ENCODE measurements at places on chromosomes 5 and 9. TPM values are rescaled to one million over a fixed set of nuclear protein-coding genes. Genes with fewer than 3 reads are reported as not detected.

CCNO gene
- total RNA-seq: 3.3 TPM

MCC gene
- total RNA-seq: 42.9 TPM

GMCL2 gene
- total RNA-seq: not detected

SCGB3A2 gene
- total RNA-seq: not detected

MYMK gene
- total RNA-seq: not detected

ELOVL7 gene
- total RNA-seq: 27.3 TPM

SERF1A gene
- 14.4 TPM for total RNA-seq

FAM169A gene
- 6.9 TPM for total RNA-seq

CFAP77 gene
- not detected for total RNA-seq

MELK gene
- 6.3 TPM for total RNA-seq

OR1Q1 gene
- not detected for total RNA-seq

RORB gene
- total RNA-seq: not detected

PFDN1 gene
- total RNA-seq: 107 TPM

FAXDC2 gene
- total RNA-seq: not detected

STC2 gene
- total RNA-seq: 41.0 TPM

SPTAN1 gene
- 206 TPM for total RNA-seq

DNA sequence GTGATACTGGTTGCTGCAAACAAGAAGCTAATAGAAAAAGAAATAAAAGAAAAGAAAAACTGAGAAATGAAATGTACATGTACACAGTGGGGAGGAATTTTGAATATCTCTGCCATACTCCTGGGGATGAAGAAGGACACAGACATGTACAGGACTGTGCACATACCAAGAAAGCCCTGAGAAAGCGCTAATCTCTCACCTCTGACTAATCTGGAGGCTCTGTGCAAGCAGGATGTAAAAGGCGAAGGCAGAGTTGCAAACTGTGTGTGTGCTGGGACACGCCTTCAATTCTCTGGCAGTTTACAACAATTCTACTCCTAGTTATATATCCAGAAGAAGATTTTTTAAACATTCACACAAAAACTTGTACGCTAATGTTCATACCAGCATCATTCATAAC lies 211.4 kb downstream of the KIAA0825 start:
- peak; percentile 6 for DNase-seq

DNA sequence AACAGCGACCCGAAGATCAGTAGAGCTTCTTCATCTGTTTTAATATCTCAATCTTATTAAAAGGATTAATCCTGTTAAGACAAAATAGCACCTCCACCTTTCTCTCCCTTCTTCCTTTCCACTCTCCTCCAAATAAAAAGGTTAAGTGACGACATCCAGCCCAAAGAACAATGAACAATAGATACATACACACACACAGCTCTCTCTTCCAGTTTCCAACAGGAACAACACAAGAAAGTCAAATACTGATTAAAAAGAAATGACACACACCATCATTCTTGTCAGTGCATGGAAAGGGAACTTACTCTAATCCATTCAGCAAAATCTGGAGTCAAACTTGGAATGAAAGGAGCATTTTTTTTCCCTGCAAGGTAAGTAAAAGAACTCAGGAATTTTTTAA lies 2.8 kb downstream of the ARL15 start:
- no peak for DNase-seq

DNA sequence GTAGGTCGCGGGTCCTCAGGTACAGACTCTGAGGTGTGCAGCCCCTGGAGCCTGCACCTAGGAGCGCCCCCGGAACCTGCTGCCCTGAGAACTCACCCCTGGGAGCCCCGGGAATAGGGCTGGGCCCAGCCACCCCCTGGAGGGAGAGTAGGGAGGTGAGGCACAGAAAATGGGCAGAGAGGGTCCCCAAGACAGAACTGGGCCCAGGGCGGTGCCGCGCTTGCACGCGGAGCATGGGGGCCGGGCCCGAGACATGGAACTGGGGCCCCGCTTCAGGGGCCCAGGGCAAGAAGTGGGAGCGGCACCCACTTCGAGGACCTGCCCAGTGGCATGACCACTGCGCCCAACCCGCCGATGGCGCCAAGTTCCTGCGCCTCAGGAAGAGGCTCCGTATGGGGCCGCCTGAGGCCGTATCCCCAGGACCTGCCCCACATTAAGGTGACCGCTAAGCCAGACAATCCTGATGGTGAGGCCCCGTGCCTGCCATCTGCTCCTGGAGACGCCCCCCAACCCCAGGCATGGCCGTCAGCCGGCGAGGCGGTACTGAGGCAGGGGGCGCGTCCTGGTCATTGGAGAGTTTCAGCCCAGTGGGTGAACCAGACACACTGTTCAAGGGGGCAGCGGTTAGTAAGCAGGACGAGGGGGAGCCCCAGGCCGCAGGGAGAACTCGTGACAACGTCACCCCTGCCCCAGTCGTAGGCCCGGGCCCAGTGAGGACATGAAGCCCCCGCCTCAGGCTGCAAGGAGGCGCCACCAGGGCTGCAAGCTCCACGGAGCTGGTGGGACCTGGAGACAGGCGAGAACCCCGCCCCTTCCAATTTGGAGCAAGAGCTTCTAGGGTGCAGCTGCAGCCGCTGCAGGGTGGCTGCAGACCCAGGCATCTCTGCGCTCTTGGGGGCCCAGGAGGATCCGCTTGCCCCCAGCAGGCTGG lies 89.5 kb upstream of the PUM3 start:
- DNase-seq: no peak

GRCh38 chr5:138883211-138883610 lies 8.1 kb upstream of the LRRTM2 start:
- DNase-seq: peak; percentile 19

DNA sequence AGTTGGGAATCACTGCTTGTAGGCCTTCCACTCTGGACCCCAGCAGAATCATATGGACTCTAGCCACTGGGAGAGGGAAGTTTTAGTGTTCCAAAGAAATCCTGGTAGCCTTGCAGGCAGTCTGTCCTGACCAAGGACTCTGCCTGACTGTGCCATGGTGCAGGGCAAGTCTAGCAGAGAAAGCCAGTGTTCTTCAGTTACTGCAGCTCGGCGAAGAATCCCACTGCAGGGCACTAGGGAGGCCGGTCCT lies 20.3 kb upstream of the MATR3 start:
- DNase-seq: no peak

DNA sequence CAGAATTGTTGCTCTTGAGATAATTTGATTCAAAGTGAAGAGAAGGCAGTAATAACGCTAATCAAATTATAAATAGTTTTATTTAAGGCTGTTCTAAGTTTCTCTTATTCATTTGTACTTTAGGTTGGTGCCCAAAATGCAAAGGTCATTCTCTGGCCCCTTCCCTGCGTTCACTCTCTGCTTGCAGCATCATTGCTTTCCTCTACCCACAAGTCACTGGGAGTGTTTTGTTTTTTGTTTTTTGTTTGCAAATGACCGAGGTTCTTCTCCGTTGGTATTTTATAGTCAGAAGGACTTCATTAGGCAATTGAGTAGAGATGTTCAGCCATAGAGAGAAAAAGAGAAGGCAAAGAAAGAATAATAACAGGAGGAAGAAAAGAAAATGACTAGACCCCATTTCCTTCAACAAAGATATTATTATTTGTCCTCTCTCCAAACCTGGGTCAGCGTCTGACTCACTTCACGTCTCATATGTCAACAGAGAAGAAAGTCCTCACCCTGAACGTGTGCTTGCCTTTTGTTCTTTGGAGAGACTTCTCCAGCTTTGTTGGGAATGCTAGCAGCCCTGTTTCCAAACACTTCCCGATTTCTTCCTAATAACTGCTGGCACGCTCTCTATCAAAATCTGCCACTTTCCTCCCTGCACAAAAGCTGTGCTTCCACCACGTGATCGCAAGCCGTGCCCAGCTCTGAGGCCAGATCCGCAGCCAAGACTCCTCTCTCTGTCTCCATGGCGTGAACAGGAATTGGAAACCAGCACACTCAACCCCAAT lies 119.8 kb downstream of the EBF1 start:
- peak; percentile 27 for DNase-seq

GRCh38 chr5:142692321-142692894 lies 6.5 kb upstream of the FGF1 start:
- DNase-seq: no peak

DNA sequence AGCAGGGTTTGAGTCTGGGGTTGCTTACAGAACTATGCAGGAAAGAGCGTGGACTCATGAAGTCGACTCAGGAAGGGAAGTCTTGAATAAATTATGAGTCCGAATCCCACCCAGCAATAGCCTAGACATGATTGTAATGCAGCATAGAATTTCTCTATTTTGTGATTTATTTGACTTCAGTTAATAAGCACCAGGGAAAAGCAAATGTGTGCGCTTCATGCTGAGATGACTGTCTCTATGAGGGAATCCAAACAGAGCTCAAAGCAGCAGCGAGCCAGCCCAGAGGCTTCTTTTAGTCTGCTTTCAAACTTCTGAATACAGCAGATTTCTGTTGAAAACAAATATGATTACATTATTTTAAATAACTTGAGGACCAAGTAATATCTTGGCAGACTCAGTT lies 188.0 kb downstream of the SEMA6A start:
- no peak for DNase-seq

- no peak for DNase-seq
Observed at GRCh38 chr9:112743216-112743836, 7.2 kb upstream of the SNX30 start.

- no peak for DNase-seq
Observed at GRCh38 chr5:77743181-77743580, 33.0 kb downstream of the TBCA start.

- DNase-seq: no peak
Observed at GRCh38 chr5:144195448-144195847, 24.8 kb downstream of the KCTD16 start.

- DNase-seq: peak; percentile 97
Observed at GRCh38 chr5:124649491-124650146, 96.8 kb downstream of the ZNF608 start.

DNA sequence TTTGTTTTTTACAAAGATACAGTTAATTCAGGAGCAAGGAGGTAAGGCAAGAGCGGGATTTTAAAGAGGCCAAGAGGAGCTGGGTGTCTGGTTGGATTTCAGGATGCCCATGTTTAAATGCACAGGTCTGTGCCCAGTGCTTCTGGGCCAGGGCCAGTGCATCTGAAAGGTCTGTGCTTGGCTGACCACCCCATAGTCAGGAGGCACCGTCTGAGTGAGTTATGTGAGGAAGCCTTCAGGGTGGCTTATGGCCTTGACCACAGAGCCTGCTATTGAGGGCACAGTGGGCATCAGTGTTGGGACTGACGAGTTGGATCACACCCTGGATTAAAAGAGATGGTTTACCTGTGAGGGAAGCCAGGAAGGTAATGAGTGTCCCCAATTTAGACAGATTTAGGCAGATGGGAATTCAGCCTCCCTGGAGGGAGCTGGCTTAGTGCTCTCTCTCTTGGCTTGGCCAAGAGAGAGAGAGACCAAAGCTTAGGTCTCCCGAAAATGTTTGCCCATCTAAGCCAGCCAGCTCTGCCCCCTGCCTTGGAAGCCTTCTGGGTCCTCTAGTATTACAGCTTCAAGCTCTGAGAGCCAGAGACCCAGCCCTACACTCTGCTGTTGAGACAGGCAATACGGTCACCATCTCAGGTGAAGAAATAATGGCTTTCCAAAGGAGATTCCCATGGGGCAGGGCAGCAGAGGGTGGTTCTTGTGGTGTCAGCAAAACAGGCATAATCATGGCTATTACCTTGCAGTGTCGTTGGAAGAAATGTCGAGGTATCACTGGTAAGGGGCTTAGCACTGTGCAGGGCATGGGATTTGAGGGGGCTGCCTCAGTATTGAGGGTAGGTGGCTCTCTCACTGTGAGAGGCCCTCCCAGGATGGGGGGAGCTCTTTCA lies 68.6 kb downstream of the RGS3 start:
- no peak for DNase-seq

- no peak for DNase-seq
Observed at GRCh38 chr9:136721339-136722092, 9.1 kb downstream of the DIPK1B start.

GRCh38 chr5:41878643-41879478 lies 8.6 kb upstream of the OXCT1 start:
- DNase-seq: peak; percentile 59

DNA sequence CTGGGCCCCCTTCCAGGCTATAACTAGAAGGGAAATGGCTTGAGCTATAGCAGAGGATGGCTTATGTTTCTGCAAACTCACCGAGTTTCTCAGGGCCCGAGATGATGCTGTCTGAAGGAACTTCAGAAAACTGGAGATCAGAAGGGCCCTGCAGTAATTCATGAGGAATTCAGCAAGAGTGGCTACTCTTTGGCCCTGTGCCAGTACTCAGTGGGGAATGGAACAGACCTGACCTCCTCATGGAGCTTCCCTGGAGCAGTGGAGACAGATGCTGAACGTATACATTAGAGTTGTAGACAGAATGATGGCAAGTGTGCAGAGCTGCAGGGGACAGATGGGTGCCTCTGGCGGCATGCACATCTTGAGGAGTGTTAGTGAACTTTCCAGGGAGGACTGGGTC lies 17.3 kb upstream of the SMIM32 start:
- DNase-seq: no peak

- no peak for DNase-seq
Observed at GRCh38 chr9:127867356-127868277, 9.9 kb downstream of the AK1 start.

DNA sequence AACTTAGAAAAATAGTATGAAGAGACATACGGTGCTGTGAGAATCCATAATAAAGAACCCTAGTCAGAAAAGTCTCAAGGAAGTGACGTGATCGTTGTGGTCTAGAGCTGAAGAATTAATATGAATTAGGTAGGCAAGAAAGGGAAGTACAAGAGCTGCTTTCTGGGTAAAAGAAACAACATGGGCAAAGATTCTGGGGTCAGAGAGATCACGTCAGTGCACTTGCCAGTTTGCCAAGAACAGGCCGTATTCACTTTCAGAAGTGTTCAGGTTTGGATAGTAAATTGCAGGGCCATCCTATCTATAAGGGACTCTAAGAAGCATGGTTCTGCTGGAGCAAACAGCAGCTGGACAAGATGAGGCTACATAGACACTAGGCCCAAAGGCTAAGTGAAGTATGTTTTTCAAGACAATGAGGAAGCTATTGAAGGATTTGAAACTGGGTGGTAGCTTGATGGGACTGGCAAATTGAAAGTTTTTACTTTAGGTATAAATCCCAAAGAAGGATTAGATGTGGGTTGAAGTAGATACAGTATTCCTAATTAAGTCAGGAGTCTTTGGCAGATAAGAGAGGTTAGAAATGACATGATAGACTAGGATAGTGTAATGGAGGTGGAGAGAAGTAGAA lies 4.8 kb upstream of the CHD1 start:
- DNase-seq: no peak
